Metanephros (tissue), 2 donors: ENCODE measurements at places on chromosomes 4 and X. TPM values are rescaled to one million over a fixed set of nuclear protein-coding genes. Genes with fewer than 3 reads are reported as not detected.

LRP2BP gene
- 3.2 TPM for total RNA-seq

HMX1 gene
- not detected for total RNA-seq

GNRHR gene
- total RNA-seq: not detected

TRIM61 gene
- total RNA-seq: 1.2 TPM

VEGFC gene
- 9.3 TPM for total RNA-seq

NOX1 gene
- not detected for total RNA-seq

ARX gene
- 0.06 TPM for total RNA-seq

DCX gene
- total RNA-seq: 2.7 TPM

AMTN gene
- not detected for total RNA-seq

MRPL1 gene
- total RNA-seq: 26.3 TPM

CHRDL1 gene
- 7.2 TPM for total RNA-seq

TNIP3 gene
- 1.5 TPM for total RNA-seq

FGFBP1 gene
- 0.12 TPM for total RNA-seq

RIBC1 gene
- 3.9 TPM for total RNA-seq

POU4F2 gene
- not detected for total RNA-seq

MAP3K15 gene
- 5.0 TPM for total RNA-seq

TGIF2LX gene
- not detected for total RNA-seq

TLR6 gene
- 1.5 TPM for total RNA-seq

FRMD7 gene
- total RNA-seq: 1.1 TPM

PDE5A gene
- total RNA-seq: 70.8 TPM

SAGE1 gene
- not detected for total RNA-seq

AKAP4 gene
- not detected for total RNA-seq

TLR10 gene
- total RNA-seq: 1.1 TPM

SERTM2 gene
- 1.3 TPM for total RNA-seq

PSAPL1 gene
- not detected for total RNA-seq

DGAT2L6 gene
- total RNA-seq: 0.29 TPM

DCAF4L1 gene
- 0.12 TPM for total RNA-seq

HOPX gene
- 25.7 TPM for total RNA-seq

REPS2 gene
- total RNA-seq: 16.2 TPM

MAOA gene
- 14.7 TPM for total RNA-seq

CORIN gene
- total RNA-seq: 5.8 TPM

F8A1 gene
- 8.2 TPM for total RNA-seq

HEPH gene
- total RNA-seq: 53.5 TPM

S100G gene
- not detected for total RNA-seq

PAGE5 gene
- total RNA-seq: not detected

SLC7A11 gene
- 1.3 TPM for total RNA-seq

MTMR8 gene
- total RNA-seq: 2.2 TPM

CTAG1B gene
- total RNA-seq: not detected

SPANXB1 gene
- total RNA-seq: not detected

RADX gene
- total RNA-seq: 2.5 TPM

TRAM1L1 gene
- 9.9 TPM for total RNA-seq

P2RY4 gene
- 0.35 TPM for total RNA-seq

ADGRG4 gene
- total RNA-seq: not detected

PHOX2B gene
- 0.12 TPM for total RNA-seq

REELD1 gene
- 0.35 TPM for total RNA-seq

OR13H1 gene
- total RNA-seq: not detected

SULT1B1 gene
- 1.6 TPM for total RNA-seq

RASSF6 gene
- total RNA-seq: 5.3 TPM

TMPRSS11A gene
- not detected for total RNA-seq

FUNDC1 gene
- total RNA-seq: 13.4 TPM

CXXC4 gene
- 2.9 TPM for total RNA-seq
